ENCODE measurements at places on chromosomes 2 and 18. TPM values are rescaled to one million over a fixed set of nuclear protein-coding genes. Genes with fewer than 3 reads are reported as not detected.

CDH20 gene
- total RNA-seq: not detected

DTNB gene
- 3.6 TPM for total RNA-seq

DNA sequence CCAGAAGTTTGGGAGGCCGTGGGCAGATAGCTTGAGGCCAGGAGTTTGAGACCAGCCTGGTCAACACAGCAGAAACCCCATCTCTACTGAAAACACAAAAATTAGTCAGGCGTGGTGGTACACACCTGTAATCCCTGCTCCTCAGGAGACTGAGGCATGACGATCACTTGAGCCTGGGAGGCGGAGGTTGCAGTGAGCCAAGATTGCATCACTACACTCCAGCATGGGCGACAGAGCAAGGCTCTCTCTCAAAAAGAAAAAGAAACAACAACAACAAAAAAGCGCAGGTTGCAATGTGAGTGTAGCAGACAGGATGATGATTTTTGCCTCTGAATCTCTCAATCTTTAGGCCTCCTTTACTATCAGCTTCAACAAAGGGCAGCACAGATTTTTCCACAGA is 2.7 kb upstream of the USP14 start:
- H3K36me3 ChIP-seq: no peaks in the 10 kb centered on the region

- no peak overlapping the region for H3K4me3 ChIP-seq
- DNase-seq: no peak
- peaks cover 19% of the 10 kb centered on the region for H3K36me3 ChIP-seq
- no peaks in the 10 kb centered on the region for H3K27me3 ChIP-seq
These were observed 23.5 kb downstream of the GPC1 start for GRCh38 chr2:240458900-240459391.

MGAT4A gene
- under 0.01 TPM for total RNA-seq

- peaks cover 2% of the 10 kb centered on the region for H3K4me1 ChIP-seq
- H3K4me3 ChIP-seq: no peak overlapping the region
- no peak for DNase-seq
- no peak overlapping the region for H3K27ac ChIP-seq
- peaks cover 12% of the 10 kb centered on the region for H3K27me3 ChIP-seq
These were observed 39.7 kb upstream of the SEMA4C start for GRCh38 chr2:96909611-96910021.

DNA sequence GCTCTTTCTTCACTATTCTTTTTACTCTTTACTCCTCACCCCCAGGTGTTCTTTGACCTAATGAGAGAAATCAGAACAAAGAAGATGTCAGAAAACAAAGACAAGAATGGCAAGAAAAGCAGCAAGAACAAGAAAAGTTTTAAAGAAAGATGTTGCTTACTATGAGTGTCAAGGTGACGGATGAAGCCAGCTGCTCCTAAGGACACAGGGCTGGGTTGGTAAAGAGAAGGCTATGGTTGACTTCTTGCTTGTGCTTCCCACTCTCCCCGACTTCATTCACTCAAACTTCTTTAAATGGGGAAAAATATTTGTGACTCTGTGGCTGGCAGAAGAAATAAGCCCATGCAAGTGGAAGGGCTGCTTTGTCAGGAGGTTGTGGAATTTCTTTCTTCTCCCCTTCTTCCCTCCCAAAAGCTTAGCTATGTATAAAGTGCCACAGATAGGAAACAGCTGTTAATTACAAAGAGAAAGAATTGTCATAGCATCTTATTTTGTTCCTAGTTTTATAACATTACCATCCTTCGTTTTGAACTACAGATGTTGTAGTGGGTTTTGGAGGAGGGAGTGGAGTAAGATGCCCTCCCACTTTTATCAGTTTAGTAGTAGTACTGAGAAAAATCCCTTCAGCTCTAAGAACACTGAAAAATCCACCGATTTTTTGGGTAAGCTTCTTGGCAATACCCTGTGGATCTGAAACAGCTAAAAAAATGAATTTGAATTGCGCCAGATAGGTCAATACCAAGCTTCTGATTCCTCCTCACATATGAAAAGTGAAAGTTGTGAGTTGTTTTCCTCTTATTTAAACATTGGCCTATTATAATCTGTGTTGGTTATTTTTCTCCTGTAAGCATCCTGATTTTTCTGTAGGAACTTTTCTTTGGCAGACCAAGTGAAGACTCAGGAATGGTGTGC is 40.7 kb downstream of the RALB start:
- peaks cover 7% of the 10 kb centered on the region for H3K36me3 ChIP-seq
- no peaks in the 10 kb centered on the region for H3K27me3 ChIP-seq
- no peak overlapping the region for H3K4me3 ChIP-seq
- H3K4me1 ChIP-seq: peaks cover 18% of the 10 kb centered on the region
- DNase-seq: no peak
- peak overlapping the region; percentile 50 for H3K27ac ChIP-seq

DNA sequence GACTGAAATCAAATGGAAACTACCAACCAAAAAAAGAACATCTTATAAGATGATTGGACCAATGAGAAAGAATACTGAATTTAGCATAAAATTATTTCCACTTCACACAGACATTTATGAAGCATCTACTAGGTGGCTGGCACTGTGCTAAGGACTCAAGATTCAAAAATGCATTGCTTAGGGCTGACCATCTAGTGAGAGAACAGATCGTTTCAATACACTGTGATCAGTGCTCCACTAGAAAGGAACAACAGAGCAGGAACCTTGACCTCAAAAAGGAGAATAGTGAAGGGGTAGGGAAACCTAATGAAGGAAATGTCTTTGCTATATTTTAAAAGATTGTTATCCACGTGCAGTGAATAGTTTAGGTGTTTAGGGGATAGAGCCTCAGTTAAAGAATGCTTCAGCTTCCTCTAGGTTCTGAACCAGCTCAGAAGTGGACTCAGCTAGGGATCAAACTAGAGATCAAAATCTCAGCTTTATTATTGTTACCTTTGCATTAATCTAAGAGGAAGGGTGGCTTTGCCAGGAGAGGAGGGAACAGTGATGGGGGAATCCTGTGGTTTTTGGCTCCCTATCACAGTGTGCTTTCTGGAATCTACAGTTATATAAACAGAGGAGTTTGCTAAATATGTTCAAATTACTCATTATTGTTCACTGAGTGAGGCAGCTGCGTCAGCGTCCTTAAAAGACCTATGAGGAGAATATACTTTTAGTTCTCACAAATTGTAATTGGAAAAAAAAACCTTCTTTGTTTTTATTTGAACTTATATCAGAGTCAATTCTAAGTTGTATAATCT is 16.2 kb upstream of the BBS5 start:
- H3K27ac ChIP-seq: no peak overlapping the region
- H3K4me1 ChIP-seq: peaks cover 10% of the 10 kb centered on the region
- no peaks in the 10 kb centered on the region for H3K36me3 ChIP-seq
- no peaks in the 10 kb centered on the region for H3K27me3 ChIP-seq

DNA sequence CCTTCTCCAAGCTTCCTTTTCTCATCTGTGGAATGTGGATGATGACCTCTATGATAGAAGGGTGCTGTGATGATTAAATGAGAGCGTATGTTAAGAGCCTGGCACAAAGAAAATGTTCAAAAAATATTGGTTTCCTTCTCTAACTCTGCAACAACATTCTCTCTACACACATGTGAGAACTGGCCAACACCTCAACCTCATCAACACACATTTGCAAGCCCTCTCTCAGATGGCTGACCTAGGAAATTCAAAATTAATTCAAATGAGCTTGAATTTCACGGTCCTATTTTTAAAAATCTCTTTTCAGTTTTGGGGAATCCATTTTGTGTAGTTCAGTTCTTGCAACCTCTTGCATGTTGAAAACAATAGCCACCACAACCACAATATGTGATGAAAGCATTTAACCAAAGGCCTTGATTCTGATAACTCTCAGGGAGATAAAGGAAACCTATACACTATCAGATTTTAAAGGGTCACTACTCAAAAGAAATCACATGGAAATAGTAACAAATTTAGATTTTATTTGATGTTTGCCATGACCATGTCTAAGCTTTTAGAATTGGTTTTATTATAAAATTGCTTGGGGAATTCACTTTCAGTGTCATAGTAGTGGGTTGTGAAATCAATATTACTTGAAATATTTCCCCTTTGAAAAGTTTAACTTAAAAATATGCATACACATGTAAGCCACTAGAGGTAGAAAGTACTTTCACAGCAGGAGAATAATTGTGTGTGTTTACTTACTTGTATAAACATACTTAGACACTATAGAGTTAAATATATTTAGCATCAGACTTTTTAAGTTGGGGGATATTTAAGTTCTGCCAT is 16.6 kb upstream of the NABP1 start:
- no peaks in the 10 kb centered on the region for H3K27me3 ChIP-seq
- DNase-seq: no peak
- peaks cover 12% of the 10 kb centered on the region for H3K4me1 ChIP-seq
- H3K4me3 ChIP-seq: no peak overlapping the region
- H3K27ac ChIP-seq: no peak overlapping the region

Data from IMR-90 (cell line).